Natural killer cell treated with Interleukin-12 subunit alpha and Interleukin-12 subunit beta and Interleukin-15 and Interleukin-18, amount 100 ng/mL, for 72 hours (primary cell): ENCODE measurements at places on chromosomes 2 and 18.

DNA sequence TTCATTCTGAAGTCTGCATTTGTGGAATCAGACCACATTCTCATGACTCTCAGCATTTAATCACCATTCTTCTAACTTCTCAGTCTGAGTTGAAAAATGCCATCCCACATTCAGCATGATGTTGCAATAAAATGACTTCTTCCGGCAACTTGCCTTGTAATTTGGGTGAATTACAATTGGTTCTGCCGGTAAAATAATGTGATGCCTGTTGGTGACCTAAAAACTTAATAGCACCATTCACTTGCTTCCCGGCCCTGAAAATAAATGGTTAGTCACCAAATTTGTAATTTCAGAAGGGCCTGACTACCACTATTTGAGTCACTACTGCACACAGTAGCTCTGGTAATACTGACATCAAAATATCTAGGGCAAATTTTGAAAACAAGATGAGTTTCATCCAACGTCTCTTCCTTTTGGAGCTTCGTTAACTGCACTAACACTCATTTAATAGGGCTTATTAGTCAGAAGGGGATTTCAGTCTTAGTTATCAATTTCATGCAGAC, 637.1 kb upstream of the CHAC2 start:
- no peak for DNase-seq

DNA sequence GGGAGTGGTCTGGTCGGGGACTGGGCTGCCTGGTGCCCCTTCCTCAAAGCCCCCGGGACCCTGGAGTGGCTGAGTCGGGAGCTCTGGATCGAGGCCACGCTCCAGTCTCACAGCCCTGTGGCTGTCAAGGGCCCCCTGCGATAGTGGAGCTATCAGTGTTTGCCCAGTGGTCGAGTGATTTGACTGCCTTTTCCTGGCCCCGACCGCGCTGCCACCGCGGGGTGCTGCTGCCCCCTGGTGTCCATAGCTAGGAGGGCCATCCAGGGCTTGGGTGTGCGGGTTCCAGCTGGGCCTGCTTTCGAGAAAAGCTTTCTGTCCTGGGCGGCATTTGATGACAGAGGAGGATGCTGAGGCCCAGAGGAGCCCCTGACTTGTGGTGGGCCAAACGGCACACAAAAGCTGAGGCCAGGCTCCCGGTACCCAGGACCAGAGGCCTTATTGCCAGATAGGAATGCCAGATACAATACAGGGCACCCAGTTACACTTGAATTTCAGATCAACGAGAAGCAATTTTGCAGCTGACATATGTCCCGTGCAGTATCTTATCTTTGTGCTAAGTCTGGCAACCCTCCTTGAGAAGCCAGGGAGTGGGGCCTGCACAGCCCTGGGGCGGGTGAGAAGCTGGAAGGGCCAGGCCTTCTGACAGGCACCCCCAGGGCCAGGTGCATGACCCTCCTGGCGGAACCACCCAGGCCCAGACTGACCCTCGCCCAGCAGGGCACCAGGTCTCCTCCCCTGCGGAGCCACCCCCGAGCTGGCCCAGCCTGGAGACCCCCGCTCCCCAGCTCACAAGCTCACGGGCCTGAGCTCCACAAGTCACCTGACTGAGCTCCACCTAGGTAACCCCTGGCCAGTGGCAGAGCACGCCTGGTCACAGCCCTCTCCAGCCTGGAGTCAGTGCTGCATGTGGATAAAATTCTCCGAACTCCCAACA, 13.0 kb downstream of the ODC1 start:
- peak; percentile 86 for DNase-seq

GRCh38 chr2:28437918-28438317, 45.3 kb downstream of the FOSL2 start:
- DNase-seq = no peak

GRCh38 chr2:70743677-70744076, 24.3 kb downstream of the ADD2 start:
- DNase-seq = no peak

DNA sequence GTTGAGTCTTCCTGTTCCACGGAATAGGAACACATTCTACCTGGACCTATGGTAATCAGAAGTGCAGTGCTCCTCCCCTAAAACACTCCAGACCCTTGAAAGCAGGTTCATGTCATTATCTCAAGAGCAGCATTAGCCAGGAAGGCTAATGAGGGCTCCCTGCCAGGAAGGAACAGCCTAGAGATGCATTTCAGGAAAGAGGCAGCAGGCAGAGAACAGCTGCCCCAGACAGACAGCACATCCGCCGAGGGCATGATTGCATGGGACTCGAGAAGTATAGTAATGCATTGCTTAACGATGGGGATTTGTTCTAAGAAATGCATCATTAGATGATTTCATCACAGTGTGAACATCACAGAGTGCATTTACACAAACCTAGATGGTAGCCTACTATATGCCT, 171.5 kb downstream of the ALK start:
- no peak for DNase-seq

DNA sequence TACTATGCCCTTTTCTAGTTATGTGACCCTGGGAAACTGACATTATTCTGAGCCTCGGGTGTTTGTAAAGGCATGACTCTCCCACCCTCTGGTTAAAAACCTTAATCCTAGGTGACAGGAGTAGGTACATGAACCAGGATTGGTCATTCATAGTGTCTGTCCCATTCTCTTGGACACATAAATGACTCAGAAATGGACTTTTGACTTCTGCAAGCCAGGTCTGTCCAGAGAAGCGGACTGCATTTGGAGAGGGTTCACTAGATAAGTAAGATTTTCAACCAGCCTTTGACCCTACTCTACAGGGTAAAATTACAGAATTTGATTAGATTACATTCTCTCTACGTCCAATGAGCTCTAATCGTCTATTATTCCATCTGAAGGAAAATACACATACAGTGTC, 285.9 kb downstream of the DPP10 start:
- no peak for DNase-seq

DNA sequence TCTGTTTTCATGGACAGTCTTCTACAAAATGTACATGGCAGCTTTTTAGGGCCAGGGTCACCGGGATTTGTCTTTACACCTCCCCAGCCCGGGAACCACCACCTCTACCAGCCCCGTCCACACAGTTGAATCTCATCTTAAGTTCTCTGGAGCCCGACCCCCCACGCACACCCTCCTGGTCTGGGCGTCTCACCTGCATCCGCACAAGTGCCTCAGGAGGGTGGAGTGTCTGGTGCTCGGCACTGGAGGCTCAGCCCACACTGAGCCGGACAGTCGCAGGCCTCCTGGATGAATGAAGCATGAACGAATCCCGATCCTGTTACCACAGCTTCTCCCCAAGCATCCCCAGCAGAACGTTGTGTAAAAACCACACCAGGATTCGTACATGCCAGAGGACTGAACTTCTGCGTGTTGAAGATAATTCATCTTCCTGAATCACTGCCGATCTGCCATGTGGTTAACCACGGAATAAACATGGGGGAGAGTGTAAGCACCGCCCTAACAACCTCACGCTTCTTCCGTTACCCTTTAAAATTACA, 162.0 kb downstream of the RTP5 start:
- no peak for DNase-seq

- DNase-seq = no peak
These were observed 61.0 kb downstream of the RPL37A start for GRCh38 chr2:216559625-216560156.

GRCh38 chr2:85802354-85803103, 48.7 kb downstream of the ATOH8 start:
- DNase-seq = no peak

- DNase-seq = no peak
These were observed 22.2 kb downstream of the TSN start for GRCh38 chr2:121777699-121778058.

- no peak for DNase-seq
These were observed 1281.9 kb upstream of the PIK3C3 start for GRCh38 chr18:40673150-40673549.

- no peak for DNase-seq
These were observed 141.7 kb upstream of the CAB39 start for GRCh38 chr2:230570987-230571386.

DNA sequence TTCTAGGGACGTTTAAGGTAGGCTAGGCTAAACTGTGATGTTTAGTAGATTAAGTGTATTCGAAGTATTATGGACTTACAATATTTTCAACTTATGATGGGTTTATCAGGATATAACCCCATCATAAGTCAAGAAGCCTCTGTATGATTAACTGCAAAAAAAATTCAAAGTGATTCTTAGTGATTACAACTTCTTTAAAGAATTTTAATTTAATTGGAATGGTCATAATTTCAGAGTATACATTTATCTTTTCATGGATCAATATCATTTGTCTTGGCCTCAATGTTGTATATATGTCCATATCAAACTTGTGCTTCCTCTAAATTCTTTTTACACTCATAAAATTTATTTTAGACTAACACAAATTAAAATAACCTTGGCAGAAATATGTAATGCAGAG, 183.3 kb upstream of the LRP1B start:
- DNase-seq = no peak

DNA sequence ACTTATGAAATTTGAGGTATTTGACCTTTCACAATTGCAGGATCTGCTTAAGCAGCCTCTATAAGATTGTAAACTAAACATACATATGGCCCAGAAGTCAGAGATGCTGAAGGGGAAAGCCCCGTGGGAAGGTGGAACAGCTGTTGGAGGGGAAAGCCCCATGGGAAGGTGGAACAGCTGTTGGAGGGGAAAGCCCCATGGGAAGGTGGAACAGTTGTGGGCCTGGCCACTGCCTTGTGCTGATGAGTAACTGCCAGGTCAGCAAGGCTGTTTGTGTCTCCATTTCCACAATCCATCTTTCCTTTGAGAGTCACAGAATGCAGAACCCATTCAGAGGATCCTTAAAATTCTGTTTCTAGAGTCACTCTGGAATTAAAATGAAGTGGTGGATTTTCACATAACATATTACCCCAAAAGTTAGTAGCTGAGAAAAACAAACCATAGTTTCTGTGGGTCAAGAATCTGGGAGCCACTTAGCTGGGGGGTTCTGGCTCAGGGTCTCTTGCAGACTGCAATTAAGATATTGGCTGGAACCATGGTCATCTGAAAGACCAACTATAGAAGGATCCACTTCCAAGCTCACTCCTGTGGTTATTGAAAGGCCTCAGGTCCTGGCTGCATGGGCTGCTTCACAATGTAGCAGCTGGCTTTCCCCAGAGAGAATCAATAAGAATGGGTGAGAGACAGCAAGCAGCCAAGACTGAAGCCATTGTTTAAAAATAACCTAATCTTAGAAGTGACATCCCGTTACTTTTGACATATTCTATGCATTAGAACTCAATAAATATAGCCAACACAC, 86.6 kb upstream of the CAVIN2 start:
- DNase-seq = no peak

GRCh38 chr18:53380063-53380639, 844.3 kb downstream of the MBD2 start:
- no peak for DNase-seq

- DNase-seq = no peak
These were observed 12.8 kb downstream of the STK39 start for GRCh38 chr2:168234407-168235085.

DNA sequence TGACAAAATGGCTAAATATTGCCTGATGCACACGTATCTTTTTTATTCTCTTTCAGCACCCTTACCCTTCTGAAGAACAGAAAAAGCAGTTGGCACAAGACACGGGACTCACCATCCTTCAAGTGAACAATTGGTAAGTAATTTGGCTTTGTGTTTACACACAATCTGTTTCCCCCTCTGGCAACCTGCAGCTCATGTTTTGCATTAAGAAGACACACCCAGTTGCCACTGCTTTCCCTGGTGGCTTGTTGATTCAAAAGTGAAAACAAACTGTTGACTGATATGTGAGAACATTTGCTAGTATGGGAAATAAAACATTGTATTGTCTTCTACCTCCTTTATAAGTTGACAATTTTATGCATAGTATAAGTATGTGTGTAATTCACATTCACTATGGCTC, 113.0 kb downstream of the MEIS1 start:
- no peak for DNase-seq

GRCh38 chr2:20579866-20580265, 71.0 kb downstream of the HS1BP3 start:
- DNase-seq = peak; percentile 26

DNA sequence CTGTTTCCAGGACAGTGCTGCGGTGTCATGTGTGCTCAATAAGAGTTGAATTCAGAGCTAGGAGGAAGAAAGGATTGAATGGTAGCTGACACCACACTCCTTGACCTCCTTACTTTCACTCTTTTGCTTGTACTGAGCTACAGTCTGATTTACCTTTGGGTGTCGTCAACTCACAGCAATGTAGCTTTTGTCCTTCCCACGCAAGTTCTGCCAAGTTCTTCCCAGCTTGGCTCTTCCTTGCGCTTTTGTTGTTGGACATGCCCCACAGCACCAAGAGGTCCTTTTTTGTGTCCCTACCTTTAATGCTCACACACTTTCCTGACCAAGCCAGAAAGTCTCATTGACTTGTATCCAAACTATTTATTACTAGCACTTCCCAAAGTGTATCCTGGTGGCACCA, 38.3 kb upstream of the ITGB6 start:
- no peak for DNase-seq

DNA sequence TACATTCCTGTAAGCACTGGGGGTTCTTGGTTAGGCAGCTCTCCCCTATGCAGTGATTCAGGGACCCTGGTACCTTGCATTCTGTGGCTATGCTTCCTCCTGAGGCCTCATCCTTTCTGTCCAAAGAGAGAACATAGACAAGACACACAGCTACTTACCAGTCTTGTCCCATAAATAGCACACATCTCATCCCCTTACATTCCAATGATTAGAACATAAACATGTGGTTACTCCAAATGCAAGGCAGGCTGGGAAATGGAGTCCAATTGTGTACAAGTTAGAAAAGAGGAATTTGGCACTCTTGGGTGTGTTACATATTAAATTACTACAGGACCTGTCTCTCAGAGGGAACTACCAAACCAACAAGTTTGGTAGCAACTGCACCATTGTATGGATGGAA, 171.3 kb downstream of the ARHGAP15 start:
- no peak for DNase-seq

GRCh38 chr2:242075696-242076095, 206.2 kb downstream of the RTP5 start:
- DNase-seq = no peak

- no peak for DNase-seq
These were observed 22.8 kb downstream of the ICA1L start for GRCh38 chr2:202848813-202849212.

- no peak for DNase-seq
These were observed 659.2 kb upstream of the RAB6C start for GRCh38 chr2:129320288-129320687.
